Neural progenitor cell (in vitro differentiated cells): ENCODE measurements at places on chromosomes 2 and 18. TPM values are rescaled to one million over a fixed set of nuclear protein-coding genes. Genes with fewer than 3 reads are reported as not detected.

CHAC2 gene
- total RNA-seq, result 3.6 and 4.5 TPM in 2 replicates

BCL2 gene
- 4.2 and 4.9 TPM in 2 replicates for total RNA-seq

DNA sequence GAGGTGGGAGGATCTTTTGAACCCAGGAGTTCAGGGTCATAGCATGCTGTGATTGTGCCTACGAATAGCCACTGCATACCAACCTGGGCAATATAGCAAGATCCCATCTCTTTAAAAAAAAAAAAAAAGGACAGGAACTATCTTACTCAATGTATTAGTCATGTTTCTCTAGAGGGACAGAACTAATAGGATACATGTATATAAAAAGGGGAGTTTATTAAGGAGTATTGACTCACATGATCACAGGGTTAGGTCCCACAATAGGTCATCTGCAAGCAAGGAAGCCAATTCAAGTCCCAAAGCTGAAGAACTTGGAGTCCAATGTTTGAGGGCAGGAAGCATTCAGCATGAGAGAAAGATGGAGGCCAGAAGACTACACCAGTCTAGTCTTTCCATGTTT, 18.8 kb upstream of the CASP10 start:
- no peaks in the 10 kb centered on the region for H3K36me3 ChIP-seq
- H3K4me1 ChIP-seq, result no peaks in the 10 kb centered on the region
- no peak for DNase-seq
- H3K4me3 ChIP-seq, result no peak overlapping the region

DNA sequence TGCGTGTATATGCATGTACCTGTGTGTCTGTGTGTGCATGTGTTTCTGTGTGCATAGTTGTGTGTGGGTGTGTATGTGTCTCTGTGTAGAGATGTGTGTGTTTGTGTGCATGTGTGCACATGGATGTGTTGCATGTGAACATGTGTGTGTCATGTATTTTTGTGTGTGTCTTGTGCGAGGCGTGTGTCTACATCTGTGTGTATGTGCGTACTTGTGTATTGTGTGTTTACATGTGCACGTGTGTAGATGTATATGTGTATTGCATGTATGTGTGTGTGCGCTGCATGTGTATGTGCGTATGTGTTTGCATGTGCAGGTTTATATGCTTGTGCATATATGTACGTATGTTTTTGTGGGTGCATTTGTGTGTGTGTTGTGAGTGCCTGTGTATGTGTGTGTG, 735.2 kb downstream of the GALR1 start:
- H3K27me3 ChIP-seq, result no peaks in the 10 kb centered on the region
- H3K4me1 ChIP-seq, result no peaks in the 10 kb centered on the region
- H3K27ac ChIP-seq, result no peak overlapping the region
- DNase-seq, result no peak

SLC4A3 gene
- 0.88 and 3.7 TPM in 2 replicates for total RNA-seq

- H3K4me1 ChIP-seq, result no peaks in the 10 kb centered on the region
- DNase-seq, result no peak
- no peak overlapping the region for H3K27ac ChIP-seq
- no peak overlapping the region for H3K4me3 ChIP-seq
- no peaks in the 10 kb centered on the region for H3K27me3 ChIP-seq
Observed at GRCh38 chr2:7539760-7540159, 622.5 kb downstream of the RNF144A start.

DNA sequence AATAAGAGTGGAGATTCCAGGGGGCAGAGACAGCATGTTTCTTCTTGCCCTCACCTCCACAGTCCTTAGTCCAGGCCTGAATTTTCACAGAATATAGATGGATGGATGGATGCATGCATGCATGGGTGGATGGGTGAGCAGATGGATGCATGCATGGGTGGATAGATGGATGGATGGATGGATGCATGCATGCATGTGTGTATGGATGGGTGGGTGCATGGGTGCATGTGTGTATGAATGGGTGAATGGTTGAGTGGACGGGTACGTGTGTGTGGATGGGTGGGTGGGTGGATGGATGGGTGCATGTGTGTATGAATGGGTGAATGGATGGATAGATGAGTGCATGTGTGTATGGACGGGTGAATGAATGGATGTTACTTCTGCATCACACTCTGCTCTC, 153.3 kb downstream of the CELF4 start:
- peaks cover 7% of the 10 kb centered on the region for H3K4me1 ChIP-seq
- H3K4me3 ChIP-seq, result no peak overlapping the region
- H3K36me3 ChIP-seq, result no peaks in the 10 kb centered on the region
- no peak overlapping the region for H3K27ac ChIP-seq

FKBP1B gene
- 46.0 and 58.6 TPM in 2 replicates for total RNA-seq

DNA sequence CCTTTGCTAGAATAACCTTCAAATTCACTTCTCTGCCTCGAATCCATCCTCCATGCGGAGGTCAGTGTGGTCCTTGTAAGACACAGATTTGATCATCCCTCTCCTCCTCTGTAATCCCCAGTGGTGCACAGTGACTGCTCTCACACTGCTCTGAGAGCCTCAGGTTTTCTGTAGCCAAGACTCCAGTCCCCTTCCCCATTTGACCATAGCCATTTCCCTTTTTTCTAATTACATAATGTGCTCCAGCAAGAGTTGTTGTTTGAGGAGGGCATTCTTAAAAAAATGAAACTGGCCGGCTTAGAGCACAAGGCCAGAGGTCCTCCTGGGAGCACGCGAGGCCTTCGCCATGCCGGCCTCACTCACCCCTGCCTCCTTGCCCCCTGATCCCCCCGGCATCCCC, 34.7 kb upstream of the LPIN1 start:
- H3K27me3 ChIP-seq, result no peaks in the 10 kb centered on the region
- H3K4me1 ChIP-seq, result no peaks in the 10 kb centered on the region
- no peak for DNase-seq

DNA sequence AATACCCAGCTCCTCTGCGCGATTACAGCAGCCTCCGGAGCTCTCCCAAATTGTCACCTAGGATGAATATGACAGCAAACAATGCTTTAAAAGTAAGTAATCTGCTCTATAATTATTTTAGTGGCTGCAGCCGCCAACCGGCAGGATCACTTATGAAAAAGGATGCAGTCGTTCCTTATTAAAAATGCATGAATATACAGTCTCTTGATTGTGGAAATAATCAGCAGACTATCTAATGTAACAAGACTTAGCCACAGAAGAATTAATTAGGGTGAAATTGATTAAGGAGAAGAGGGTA, 71.8 kb upstream of the STPG4 start:
- no peak overlapping the region for H3K27ac ChIP-seq
- H3K36me3 ChIP-seq, result no peaks in the 10 kb centered on the region
- no peaks in the 10 kb centered on the region for H3K27me3 ChIP-seq
- H3K4me1 ChIP-seq, result peaks cover 17% of the 10 kb centered on the region

DNA sequence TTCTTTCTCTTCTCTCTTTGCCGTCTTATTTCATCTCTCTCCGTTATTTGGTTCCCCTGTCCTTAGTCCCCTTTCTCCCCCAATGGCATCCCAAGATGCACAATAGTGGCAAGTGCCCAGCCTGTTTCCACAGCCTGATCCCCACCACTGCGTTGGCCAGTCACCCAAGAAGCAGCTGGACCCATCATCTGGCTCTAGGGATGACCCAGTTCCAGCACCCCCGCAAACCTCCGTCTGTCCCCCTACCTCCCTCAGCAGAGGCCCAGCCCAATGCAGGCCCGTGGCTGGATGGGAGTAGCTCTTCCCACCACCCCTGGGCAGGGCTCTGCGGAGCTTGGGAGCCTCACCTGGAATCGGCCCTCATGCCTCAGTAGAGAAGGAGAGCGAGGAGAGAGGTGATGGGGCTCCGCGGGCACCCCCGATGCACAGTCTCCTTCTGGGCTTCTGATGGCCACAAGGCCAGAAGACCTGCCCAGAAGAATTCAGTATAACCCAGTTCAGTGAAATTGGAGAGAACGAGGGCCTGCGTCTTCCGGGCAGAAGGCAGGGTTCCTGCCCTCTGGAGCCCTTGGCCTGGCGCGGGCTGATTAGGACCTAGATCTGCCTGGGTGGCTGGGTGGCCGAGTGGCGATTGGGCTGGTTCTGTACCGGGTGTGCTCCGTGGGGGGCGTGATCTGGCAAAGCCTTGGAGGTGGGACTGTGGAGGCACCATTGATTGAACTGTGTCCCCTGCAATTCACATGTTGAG, 50.9 kb downstream of the RRM2 start:
- H3K36me3 ChIP-seq, result no peaks in the 10 kb centered on the region
- no peaks in the 10 kb centered on the region for H3K27me3 ChIP-seq
- H3K4me1 ChIP-seq, result peaks cover 19% of the 10 kb centered on the region
- no peak overlapping the region for H3K27ac ChIP-seq
- DNase-seq, result no peak
- no peak overlapping the region for H3K4me3 ChIP-seq

DNA sequence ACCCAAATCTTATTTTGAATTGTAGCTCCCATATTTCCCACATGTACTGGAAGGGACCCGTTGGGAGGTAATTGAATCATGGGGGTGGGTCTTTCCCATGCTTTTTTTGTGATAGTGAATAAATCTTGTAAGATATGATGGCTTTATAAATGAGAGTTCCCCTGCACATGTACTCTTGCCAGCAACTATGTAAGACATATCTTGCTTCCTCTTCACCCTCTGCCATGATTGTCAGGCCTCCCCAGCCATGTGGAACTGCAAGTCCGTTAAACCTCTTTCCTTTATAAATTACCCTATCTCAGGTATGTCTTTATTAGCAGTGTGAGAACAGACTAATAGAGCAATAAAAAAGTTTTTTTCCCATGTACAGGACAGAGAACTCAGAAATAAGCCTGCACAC, 468.4 kb upstream of the SPHKAP start:
- H3K4me1 ChIP-seq, result no peaks in the 10 kb centered on the region
- H3K27me3 ChIP-seq, result no peaks in the 10 kb centered on the region
- no peak overlapping the region for H3K4me3 ChIP-seq
- H3K27ac ChIP-seq, result no peak overlapping the region

OTX1 gene
- total RNA-seq, result 7.9 and 23.3 TPM in 2 replicates

SLC9A4 gene
- total RNA-seq, result not detected in 2 replicates
